ENCODE measurements at places on chromosomes 12 and 14.

GRCh38 chr12:120247183-120247582 lies 18.3 kb downstream of the PXN start:
- H3K4me1 ChIP-seq: peaks cover 68% of the 10 kb centered on the region
- peak overlapping the region; percentile 91 for H3K4me3 ChIP-seq
- no peak for DNase-seq
- H3K27ac ChIP-seq: peak overlapping the region; percentile 66
- H3K27me3 ChIP-seq: no peaks in the 10 kb centered on the region

GRCh38 chr12:55688716-55689655 lies 18.7 kb downstream of the ITGA7 start:
- H3K27ac ChIP-seq: no peak overlapping the region
- peaks cover 6% of the 10 kb centered on the region for H3K27me3 ChIP-seq
- no peak overlapping the region for H3K4me3 ChIP-seq

DNA sequence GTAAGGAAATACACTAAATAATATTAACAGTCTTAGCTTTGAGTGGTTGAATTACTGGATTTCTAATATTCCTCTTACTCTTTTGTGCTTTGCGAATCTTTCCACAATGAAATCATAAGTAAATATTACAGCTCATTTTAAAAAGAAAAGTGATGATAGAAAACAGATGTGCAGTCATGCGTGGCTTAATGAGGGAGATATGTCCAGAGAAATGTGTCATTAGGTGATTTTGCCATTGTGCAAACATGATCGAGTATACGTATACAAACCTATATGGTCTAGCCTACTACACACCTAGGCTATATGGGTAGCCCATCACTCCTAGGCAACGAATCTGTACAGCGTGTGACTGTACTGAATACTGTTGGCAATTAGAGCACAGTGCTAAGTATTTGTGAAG lies 59.3 kb downstream of the SLC15A5 start:
- H3K4me3 ChIP-seq: no peak overlapping the region
- no peaks in the 10 kb centered on the region for H3K27me3 ChIP-seq
- H3K36me3 ChIP-seq: no peaks in the 10 kb centered on the region
- no peak overlapping the region for H3K27ac ChIP-seq
- DNase-seq: no peak

DNA sequence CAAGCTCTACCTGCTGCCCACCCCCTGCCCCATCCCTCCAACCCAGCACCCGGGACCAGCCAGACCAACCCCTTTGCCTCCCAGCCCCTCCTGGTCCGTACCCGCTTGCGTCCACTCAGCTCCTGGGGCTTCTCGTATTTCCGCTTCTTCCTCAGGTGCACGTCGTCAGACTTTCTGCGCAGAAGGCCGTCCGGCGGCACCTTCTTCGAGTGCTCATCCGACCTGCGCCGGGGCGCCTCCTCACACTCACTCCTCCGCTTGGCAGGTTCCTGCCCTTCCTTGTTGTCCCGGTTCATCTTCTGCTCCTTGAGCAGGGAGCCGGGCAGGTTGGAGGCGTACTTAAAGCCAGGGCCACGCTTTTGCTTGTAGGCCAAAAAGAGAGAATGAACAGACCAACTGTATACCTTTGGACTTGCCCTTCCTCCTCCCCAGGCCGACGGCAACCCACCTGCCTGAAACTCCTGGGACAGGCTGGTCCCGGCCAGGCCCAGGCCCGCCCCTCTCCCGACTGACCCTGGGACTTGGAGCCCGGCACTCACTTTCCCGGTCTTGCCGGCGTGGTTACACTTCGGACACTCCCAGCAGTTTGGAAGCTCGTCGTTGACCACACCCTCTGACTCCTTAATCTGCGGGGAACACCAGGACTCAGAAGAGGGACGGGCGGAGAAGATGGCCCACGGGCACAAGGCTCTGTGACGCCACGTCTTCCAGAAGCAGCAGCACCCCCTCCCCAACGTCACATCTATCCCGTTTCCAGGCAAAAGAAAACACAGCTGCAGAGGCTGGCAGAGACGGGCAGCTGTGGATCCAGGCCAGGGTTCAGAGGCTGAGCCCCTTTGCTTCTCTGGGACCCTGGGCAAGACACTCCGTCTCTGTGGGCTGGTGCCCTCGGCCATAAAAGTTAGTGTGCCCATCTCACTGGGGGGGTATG lies 44.3 kb downstream of the RNF34 start:
- no peak overlapping the region for H3K4me3 ChIP-seq
- peaks cover 17% of the 10 kb centered on the region for H3K36me3 ChIP-seq
- H3K4me1 ChIP-seq: peaks cover 6% of the 10 kb centered on the region
- no peaks in the 10 kb centered on the region for H3K27me3 ChIP-seq
- no peak for DNase-seq
- H3K27ac ChIP-seq: peak overlapping the region; percentile 85

GRCh38 chr12:121860257-121860656 lies 1.6 kb upstream of the HPD start:
- DNase-seq: no peak
- H3K27me3 ChIP-seq: no peaks in the 10 kb centered on the region
- H3K36me3 ChIP-seq: peaks cover 3% of the 10 kb centered on the region
- no peak overlapping the region for H3K4me3 ChIP-seq

GRCh38 chr12:108612788-108613282 lies 15.0 kb upstream of the TMEM119 start:
- no peak overlapping the region for H3K4me3 ChIP-seq
- DNase-seq: no peak
- H3K27ac ChIP-seq: no peak overlapping the region
- peaks cover 20% of the 10 kb centered on the region for H3K36me3 ChIP-seq
- no peaks in the 10 kb centered on the region for H3K27me3 ChIP-seq

DNA sequence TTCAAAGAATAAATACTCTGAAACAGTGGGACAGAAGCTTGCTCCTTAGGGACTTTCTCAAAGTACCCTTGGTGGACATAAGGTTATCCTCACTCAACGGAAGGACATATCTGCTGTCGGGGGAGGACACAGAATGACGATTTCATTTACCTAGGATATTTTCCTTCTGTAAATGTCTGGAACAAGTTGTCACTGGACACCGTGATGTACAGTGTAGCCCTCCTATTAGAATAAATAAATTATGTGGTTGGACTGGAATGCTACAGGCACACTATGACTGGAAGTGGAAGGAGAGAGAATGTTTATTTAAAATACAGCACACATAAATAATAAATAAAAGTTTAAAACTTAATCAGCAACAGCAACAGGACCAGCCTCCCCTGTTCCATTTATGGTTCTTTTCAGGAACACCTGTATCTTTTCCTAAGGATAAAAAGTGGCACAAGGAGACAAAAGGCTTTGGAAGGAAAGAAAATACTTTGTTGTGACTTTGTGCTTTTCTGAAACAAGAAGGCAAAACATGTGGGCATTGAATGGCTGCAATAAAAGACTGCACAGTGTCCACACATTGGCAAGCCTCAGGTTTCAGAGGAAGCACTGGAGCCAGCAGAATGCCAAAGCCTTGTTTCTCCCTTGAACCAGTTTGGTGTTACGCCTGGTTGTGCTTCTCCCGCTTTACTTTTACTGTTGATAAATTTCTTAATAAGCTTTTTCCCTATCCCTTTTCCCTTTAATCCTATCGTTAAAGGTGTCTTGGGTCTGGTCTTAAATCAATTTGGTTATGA lies 36.8 kb downstream of the FGD4 start:
- no peaks in the 10 kb centered on the region for H3K4me1 ChIP-seq
- H3K36me3 ChIP-seq: no peaks in the 10 kb centered on the region
- H3K4me3 ChIP-seq: no peak overlapping the region
- H3K27me3 ChIP-seq: peaks cover 20% of the 10 kb centered on the region

GRCh38 chr14:75334549-75335051 lies 56.0 kb downstream of the FOS start:
- H3K27ac ChIP-seq: peak overlapping the region; percentile 96
- peaks cover 8% of the 10 kb centered on the region for H3K27me3 ChIP-seq
- peak overlapping the region; percentile 84 for H3K4me3 ChIP-seq
- no peak for DNase-seq

- no peaks in the 10 kb centered on the region for H3K36me3 ChIP-seq
- H3K27ac ChIP-seq: no peak overlapping the region
- no peak for DNase-seq
- no peak overlapping the region for H3K4me3 ChIP-seq
Observed at GRCh38 chr14:22200977-22201605, 387.9 kb downstream of the DAD1 start.

DNA sequence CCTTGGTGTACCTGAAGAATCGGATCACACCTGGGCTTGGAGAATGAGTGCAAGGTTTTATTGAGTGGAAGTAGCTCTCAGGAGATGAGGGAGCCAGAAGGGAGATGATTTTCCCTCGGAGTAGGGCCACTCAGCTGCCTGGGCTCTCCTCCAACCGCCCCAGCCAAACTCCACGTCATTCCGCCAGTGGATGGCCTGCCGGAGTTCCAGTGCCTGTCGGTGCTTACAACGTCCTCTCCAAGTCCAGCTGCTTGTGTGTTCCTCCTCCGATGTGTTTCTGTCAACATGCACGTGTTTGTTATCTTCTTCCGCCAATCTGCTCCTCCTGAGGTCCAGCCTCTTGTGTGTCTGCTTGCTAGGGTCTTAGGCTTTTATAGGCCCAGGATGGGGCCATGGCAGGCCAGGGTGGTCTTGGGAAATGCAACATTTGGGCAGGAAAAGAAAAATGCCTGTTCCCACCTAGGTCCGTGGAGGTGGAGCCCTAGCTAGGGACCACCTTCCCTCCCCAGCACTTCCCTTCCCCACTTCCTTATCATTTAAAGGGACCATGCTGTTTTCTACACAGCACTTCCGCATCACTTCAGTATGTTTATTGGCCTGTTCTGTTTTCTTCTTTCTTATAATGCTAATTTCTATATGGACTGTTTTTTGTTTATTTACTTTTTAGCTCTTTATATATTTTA lies 343.2 kb downstream of the PDZRN4 start:
- H3K4me1 ChIP-seq: no peaks in the 10 kb centered on the region
- no peak for DNase-seq
- no peak overlapping the region for H3K27ac ChIP-seq

- peaks cover 93% of the 10 kb centered on the region for H3K27me3 ChIP-seq
- peaks cover 16% of the 10 kb centered on the region for H3K4me1 ChIP-seq
- no peak within 1 kb of the TSS for H3K27ac ChIP-seq
- H3K36me3 ChIP-seq: peaks cover 4% of the 10 kb centered on the region
- no peak for DNase-seq
- H3K4me3 ChIP-seq: peak within 1 kb of the TSS; percentile 69
Observed at GRCh38 chr12:102957339-102958050, at the start of gene ASCL1. Gene ASCL1, plus strand, starts transcription at chr12:102957674. Its CDS starts 571 bp downstream, at chr12:102958245.

GRCh38 chr12:88310666-88311065 lies 168.6 kb downstream of the TMTC3 start:
- no peaks in the 10 kb centered on the region for H3K27me3 ChIP-seq
- H3K36me3 ChIP-seq: no peaks in the 10 kb centered on the region
- H3K27ac ChIP-seq: no peak overlapping the region
- DNase-seq: no peak

- no peak overlapping the region for H3K4me3 ChIP-seq
- peaks cover 9% of the 10 kb centered on the region for H3K4me1 ChIP-seq
- DNase-seq: no peak
- peaks cover 35% of the 10 kb centered on the region for H3K27me3 ChIP-seq
Observed at GRCh38 chr12:131471271-131471905, 239.5 kb upstream of the SFSWAP start.

DNA sequence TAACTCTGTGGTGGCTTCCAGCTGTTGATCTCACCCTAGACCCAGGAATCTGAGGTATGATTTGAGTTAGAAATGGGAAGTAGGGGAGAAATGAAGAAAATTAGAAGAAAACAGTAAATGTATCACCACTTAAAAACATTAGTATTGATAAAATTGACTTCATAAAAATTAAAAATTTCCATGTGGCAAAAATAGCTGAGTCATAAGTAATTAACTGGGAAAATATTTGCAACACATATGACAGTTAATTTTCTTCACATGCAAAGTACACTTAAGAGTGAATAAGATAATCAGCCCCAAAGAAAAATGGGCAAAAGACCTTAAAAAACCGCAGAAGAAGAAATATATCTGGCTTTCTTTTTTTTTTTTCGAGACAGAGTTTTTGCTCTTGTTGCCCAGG lies 25.5 kb upstream of the ADIPOR2 start:
- H3K27me3 ChIP-seq: no peaks in the 10 kb centered on the region
- no peak overlapping the region for H3K4me3 ChIP-seq
- no peak for DNase-seq
- peaks cover 34% of the 10 kb centered on the region for H3K4me1 ChIP-seq
- peaks cover 29% of the 10 kb centered on the region for H3K36me3 ChIP-seq
- no peak overlapping the region for H3K27ac ChIP-seq

- H3K4me1 ChIP-seq: no peaks in the 10 kb centered on the region
- H3K4me3 ChIP-seq: no peak overlapping the region
- H3K36me3 ChIP-seq: no peaks in the 10 kb centered on the region
Observed at GRCh38 chr14:73625706-73626105, 13.4 kb downstream of the ACOT6 start.

- H3K4me3 ChIP-seq: no peak overlapping the region
- no peak for DNase-seq
- peaks cover 3% of the 10 kb centered on the region for H3K4me1 ChIP-seq
- no peak overlapping the region for H3K27ac ChIP-seq
- peaks cover 4% of the 10 kb centered on the region for H3K36me3 ChIP-seq
Observed at GRCh38 chr12:32116897-32117296, 10.2 kb downstream of the BICD1 start.

GRCh38 chr12:52720365-52720886 lies 17.1 kb upstream of the KRT77 start:
- no peak overlapping the region for H3K4me3 ChIP-seq

- no peak for DNase-seq
- H3K4me1 ChIP-seq: no peaks in the 10 kb centered on the region
- no peaks in the 10 kb centered on the region for H3K36me3 ChIP-seq
- H3K4me3 ChIP-seq: no peak overlapping the region
Observed at GRCh38 chr14:61632807-61633206, 62.5 kb upstream of the HIF1A start.

GRCh38 chr14:34036319-34036766 lies 85.5 kb upstream of the EGLN3 start:
- H3K4me3 ChIP-seq: no peak overlapping the region
- H3K27ac ChIP-seq: no peak overlapping the region
- H3K27me3 ChIP-seq: no peaks in the 10 kb centered on the region
- H3K4me1 ChIP-seq: peaks cover 10% of the 10 kb centered on the region
- no peak for DNase-seq

DNA sequence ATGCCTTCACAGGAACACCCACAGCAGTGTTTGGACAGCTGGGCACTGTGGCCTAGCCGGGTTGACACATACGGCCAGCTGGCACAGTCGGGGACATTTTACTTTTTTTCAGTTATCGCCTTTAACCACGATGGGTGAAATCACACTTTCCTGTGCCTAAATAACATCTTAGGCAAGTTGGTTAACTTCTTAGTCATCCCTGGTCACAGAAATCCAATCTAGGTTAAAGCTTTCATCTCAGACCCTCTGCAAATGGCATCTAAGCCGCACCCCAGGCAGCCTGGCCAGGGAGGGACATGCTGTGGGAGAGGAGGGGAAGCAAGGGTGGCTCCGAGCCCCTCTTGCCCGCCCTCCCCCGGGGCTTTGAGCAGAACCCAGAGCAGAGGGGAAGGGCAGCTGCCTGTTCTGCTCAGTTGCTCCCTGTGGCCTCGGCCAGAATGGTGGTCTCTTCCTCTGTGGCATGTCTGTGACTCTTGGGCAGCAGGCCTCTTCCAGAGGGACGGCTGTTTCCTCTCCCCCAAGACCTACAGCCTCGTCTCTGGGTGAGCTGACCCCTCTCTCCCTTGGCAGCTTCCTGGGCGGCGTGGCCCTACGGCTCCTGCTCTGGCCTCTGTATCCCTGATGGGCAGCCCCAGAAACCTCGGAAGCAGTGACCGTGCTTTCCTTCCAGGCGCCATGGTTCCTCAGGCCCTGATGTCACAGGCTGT lies 85.4 kb upstream of the DYNC1H1 start:
- DNase-seq: peak; percentile 50
- peaks cover 67% of the 10 kb centered on the region for H3K4me1 ChIP-seq
- H3K4me3 ChIP-seq: peak overlapping the region; percentile 70
- H3K27ac ChIP-seq: peak overlapping the region; percentile 90
- no peaks in the 10 kb centered on the region for H3K27me3 ChIP-seq

Data from effector memory CD8-positive, alpha-beta T cell (primary cell).